ENCODE measurements at places on chromosomes 4 and X.

DNA sequence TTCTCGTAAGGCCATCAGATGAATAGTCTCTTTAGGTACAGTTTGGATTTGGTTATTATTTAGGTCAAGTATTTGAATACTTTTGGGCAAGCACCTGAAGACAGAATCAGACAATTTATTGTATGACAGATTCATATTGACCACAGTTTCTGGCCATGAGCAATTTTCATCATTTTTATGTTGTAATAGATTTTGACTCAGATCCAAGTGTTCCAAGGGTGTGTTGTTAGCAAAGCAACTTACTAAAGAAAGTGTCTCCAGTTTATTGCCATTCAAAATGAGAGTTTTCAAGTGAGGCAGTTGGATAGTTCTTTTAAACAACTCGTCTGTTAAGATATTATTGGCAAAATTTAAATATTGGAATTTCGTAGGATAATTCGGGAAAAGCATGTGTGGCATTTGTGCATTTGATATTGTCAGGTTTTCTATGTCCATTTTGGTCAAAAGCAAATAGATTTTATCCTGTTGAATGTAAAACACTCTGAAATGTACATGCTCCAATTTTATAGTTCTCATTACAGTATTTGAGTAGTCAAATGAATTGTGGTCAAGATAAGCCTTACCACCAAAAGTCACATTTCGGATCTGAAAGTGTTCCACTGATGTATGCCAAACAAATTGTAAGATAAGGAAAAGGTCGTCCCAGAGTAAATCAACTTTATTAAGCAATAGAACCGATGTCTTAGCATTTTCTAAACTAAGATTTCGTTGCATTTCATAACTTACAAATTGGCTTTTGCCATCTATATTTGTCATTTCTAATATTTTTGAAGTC, 8.4 kb downstream of the TLR10 start:
- no peak for DNase-seq

- no peak for DNase-seq
These were observed 167.3 kb upstream of the SPRY1 start for GRCh38 chr4:123229286-123229685.

DNA sequence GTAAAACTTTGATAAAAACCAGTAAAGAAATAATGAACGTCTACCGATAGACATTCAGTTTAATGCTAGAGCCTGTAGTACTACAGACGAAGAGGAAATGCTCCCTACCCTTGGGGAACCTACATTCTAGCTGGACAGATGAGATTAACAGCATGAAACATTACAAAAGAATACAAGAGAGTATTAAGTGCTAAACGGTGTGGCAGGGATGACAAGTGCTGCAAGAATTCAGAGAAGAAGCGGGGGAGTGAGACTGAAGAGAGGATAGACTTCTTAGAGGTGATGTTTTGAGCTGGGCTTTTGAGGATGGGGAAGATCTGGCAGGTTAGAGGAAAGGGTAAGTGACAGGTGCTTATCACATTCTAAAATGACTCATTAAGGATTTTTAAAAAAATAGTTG, 52.6 kb upstream of the ESX1 start:
- DNase-seq = no peak

DNA sequence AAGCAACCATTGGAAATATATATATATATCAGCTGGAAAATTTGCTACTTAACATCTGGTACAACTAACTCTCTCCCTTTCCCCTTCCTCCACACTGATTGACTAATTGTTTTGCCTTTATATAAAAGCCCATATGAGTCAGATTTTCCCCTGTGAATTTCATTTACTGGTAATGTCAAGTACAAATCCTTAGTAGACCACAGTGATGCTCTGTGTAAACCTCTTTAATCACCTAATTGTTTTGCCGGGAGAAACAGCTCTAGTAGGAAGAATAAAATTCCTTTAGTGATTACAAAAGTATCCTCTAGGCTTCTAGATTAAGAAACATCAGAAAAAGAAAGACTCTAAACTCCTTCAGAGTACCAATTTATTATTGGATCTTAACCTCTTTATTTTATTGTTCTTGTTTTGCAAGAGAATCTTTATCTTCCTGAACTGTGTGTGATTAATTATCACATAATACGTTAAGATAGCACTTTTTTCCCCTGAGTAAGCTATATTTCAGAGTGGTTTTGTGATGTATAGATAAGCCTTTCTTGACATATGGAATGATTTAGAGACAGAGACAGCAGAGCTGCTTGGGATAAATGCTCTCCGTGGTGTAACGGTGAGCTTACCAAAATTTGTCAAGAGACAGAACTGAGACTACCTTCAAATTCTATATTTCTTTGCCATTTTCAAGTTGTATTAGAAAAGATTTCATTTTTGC, 1606.4 kb upstream of the TENM3 start:
- no peak for DNase-seq

DNA sequence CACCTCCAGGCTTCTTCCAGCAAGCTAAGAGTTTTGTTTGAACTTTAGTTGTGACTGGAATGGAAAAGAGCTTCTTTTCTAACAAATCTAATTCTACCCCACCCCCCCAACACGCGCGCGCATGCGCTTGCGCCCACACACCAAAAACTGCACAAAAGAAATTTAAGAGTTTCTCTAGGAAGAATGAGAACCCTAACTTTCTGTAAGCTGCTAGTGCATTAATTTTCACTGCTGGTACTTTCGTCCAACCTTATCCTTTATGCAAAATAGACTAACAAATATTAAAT, 9.0 kb upstream of the INTU start:
- no peak for DNase-seq
